Keratinocyte (primary cell): ENCODE measurements at places on chromosomes 2 and 18. TPM values are rescaled to one million over a fixed set of nuclear protein-coding genes. Genes with fewer than 3 reads are reported as not detected.

DNA sequence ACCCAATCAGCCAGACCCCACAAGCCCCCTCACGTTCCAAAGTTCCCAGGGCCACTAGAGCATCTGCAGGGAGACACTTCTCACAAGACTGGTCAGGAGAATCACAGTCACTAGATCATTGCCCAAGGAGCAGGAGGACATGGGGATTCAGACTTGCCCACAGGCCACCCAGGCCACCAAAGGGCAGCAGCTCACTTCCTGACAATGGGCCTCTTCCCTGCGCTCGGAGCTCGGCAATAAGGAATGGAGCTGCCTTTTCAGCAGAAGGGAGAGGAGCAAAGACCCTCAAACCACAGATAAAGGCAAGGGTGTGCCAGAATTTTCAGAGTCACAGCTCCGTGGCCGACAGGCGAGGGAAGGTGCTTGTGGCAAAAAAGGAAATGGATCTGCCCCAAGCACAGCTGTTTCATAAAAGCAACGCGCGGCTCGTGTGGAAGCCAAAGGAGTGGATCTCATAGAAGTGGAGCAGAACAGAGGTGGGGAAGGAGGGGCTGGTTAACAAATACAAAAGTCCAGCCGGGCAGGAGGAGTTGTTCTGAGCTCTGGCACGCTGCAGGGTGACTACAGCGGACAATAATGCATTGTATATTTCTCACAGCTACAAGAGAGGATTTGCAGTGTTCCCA lies 72.1 kb downstream of the EDAR start:
- no peak for DNase-seq

GRCh38 chr2:68936427-68936826 lies 16.3 kb downstream of the GKN2 start:
- peak; percentile 56 for DNase-seq

The FLACC1 gene
- polyA plus RNA-seq = 0.12 to 0.43 TPM (median 0.35 TPM) in 3 replicates

- no peak for DNase-seq
Measured at GRCh38 chr2:228575897-228576296, 394.4 kb upstream of the SPHKAP start.

GRCh38 chr2:54073796-54074195 lies 41.6 kb upstream of the ACYP2 start:
- peak; percentile 50 for DNase-seq

- DNase-seq = no peak
Measured at GRCh38 chr2:209113026-209113425, 310.8 kb upstream of the MAP2 start.

The NEU4 gene
- polyA plus RNA-seq = not detected in 3 replicates

GRCh38 chr18:35084494-35085449 lies 43.6 kb downstream of the MAPRE2 start:
- no peak for DNase-seq

GRCh38 chr18:2515171-2515787 lies 56.0 kb downstream of the METTL4 start:
- DNase-seq = peak; percentile 33

The YPEL5 gene
- 70.7 to 149 TPM (median 126 TPM) in 3 replicates for polyA plus RNA-seq

GRCh38 chr2:42053482-42053790 lies 5.6 kb downstream of the PKDCC start:
- DNase-seq = no peak
